ENCODE measurements at places on chromosomes 12 and 14.

DNA sequence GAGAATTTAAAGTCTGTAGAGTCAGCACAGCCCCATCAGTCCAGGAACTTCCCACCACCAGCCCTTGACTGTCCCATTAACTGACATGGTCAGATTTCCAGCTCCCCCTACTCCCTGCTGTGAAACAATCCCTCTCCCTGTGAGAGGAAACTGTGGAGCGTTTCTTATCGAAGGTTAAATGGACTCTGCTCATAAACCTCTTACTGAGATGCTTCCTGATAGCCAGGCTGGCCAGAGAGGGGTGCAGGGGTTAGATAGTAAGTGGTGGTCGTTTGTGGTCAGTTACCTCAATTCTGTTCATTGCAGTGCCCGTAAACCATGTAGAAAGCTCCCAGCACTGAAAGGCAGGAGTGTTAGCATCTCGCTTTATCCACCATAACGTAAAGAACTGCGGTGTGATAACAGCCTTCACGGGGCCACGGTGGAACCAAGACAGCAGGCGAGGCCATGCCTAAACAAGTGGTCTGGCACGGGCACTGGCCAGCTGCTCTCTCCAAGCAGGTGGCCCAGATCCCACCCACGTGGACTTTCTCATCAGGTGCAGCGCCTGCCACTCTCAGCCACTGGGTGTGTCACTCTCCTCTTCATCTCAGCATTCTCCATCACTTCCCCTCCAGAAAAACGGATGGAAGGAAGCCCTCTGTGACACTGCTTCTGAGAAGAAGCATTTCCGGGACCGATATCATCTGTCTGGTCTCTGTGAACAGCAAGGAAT is 102.2 kb downstream of the FBXL14 start:
- no peak for DNase-seq

- DNase-seq, result no peak
Observed at GRCh38 chr12:48969833-48970701, 1.5 kb downstream of the WNT10B start.

- DNase-seq, result no peak
Observed at GRCh38 chr12:103657331-103657730, 70.3 kb downstream of the STAB2 start.

DNA sequence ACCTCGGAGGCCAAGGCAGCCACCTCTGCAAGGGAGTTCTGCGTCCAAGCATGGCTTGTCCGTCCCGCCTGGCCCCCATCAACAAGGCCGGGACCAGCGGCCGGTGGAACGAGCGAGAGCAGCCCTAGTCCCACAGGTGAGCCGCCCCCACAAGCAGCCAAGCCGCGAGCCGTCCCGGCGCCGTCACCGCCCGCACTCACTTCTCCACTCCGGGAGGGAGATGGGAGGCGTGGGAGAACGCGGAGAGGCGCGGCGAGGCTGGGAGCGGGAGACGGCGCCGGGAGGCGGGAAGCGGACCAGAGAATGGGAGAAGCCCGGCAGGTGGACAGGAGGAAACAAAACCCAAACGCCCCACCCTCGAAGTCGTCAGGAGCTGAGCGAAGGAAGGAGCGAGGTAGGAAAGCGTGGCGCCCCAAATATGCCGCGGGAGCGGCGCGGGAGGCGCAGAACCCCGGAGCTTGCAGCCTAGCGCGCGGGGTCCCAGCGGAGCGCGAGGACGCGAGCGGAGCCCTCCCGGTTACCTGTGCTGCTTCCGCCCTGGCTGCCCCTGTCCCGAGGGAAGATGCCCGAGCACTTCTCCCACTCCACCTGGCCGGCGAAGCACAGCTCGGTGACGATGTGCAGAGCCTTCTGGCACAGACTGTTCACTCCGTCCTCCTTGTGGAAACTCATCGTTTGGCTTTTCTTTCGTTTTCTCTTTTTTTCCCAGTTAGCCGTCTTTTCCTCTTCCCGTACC is 600 bp downstream of the SYT10 start:
- DNase-seq, result no peak

DNA sequence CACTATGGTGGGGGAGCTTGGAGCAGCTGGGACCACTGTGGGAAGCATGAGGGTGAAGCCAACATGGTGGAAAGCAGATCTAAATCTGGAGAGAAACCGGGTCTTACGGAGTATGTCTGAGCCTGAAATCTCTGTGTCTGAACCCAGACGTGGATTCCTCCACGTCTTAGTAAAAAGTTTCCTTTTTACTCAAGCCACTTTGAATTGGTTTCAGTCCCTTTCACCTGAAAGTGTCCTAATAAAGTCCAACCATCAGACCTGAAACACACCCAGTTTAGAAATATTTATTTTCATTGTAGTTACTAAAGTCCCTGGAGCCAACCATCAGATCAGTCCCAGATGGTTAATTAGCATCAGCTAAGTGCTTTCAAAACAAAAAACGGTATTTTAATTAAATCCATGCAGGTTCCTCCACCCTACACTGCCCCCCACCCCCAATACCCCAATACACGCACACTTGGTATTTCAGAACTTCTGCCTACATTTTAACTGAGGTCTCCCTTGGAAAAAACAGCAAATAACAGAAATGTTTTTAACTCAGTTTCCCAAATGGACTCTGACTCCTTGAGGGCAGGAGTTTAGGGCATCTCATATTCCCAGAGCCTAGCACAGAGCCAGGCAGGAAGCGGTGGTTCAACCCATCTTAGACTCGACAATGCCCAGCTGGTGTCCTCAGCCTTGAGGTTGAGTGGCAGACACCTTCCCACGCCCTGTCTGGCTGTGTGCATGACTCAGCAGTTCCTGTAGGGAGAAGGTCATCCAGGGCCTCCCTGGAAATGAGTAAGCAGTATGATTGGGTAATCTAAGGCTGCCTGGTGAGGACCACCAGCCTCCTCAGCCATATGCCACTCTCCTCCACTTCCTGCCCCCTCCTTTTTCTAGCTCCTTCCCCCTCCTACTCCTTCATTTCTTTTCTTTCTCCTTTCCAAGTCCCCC is 175.8 kb downstream of the TTC8 start:
- no peak for DNase-seq

DNA sequence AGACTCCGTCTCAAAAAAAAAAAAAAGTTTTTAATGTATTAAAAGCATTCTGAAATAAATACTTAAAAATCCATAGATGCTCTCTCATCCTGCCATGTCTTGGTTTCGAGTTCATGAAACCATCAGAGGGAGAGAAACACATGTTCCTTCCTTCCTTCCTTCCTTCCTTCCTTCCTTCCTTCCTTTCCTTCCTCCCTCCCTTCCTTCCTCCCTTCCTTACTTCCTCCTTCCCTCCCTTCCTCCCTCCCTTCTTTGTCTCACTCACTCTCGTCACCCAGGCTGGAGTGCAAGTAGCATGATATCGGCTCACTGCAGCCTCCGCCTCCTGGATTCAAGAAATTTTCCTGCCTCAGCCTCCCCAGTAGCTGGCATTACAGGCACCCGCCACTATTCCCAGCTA is 60.4 kb upstream of the DUSP6 start:
- no peak for DNase-seq

GRCh38 chr12:48696626-48697025 is 14.6 kb upstream of the KANSL2 start:
- no peak for DNase-seq

GRCh38 chr14:77061630-77062257 is 33.2 kb upstream of the IRF2BPL start:
- DNase-seq, result no peak

GRCh38 chr14:64612021-64612380 is 62.2 kb downstream of the PPP1R36 start:
- DNase-seq, result no peak

DNA sequence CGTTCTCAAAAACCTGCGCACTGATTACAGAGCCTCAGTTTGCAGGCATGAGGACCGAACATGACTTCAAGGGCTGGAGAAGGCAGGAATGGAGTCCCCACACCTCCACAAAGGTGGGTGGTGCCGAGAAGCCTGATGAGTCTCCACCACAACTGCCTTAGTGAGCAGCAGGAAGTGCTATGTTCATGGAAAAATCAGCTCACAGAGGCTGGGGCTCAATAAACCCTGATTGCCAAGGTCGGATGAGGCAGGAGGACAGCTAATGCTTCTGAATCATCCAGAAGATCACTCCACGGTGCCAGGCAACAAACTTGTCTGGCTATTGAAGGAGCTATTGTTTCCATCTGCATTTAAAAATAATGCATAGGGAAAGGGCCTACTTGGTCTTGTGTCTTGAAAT is 31.1 kb downstream of the APPL2 start:
- no peak for DNase-seq

GRCh38 chr12:121278169-121279070 is 18.1 kb downstream of the CAMKK2 start:
- no peak for DNase-seq

GRCh38 chr12:96590970-96591369 is 101.6 kb downstream of the CFAP54 start:
- DNase-seq, result no peak

GRCh38 chr12:102462386-102462785 is 18.0 kb downstream of the IGF1 start:
- DNase-seq, result no peak

GRCh38 chr12:115542656-115543055 is 734.8 kb downstream of the MED13L start:
- DNase-seq, result no peak

DNA sequence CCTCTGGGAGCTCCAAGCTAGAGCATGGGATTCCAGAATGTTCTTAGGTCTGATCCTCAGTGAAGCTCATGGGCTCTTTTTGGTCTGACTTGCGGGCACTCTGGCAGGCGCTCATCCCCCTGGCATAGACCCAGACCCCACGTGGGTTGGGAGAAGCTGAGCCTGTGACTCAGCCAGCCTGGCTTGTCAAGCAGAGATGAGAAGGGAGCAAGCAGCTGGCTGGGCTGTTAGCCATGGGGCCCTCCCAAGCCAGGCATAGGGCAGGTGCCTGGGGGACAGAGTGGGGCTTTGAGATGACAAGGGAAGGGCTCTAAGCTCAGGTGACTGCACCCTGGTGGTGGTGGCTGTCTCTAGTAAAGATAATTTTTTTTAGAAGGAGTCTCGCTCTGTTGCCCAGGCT is 80.3 kb upstream of the NOS1 start:
- no peak for DNase-seq

DNA sequence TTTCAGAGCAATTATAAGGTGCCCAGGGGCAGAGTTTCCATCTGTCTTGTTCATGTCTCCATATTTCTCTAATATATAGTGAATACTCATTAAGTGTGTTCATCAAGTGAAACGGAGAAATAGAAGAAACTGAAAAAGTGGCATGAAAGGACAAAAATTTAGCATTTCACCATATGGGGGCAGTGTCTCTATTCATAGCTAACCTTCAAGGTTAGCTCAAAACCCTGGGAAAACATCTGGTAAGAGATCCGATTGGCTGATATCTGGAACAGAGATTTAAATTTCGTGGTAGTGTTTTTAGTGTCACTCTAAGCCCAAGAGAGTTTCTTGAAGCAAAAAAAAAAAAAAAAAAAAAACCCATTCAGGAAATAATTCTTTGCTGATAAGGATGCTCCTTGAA is 367.5 kb downstream of the DAD1 start:
- DNase-seq, result no peak

DNA sequence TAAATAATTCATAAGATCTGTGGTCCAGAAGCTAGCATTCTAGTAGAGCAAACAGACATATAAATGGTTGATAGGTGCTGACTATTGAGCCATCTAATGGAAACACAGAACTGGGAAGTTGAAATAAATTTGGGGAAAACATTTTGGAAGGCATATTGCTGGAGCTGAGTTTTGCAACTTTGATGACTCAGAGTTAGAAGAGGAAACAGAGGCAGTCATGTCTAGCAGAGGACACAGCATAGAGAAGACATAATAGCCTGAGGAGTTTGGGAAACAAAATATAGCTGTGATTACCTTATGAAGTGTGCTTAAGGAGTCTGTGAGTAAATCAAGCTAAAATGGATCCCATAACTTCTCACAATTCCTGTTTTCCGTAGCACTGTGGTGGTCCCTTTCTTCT is 86.9 kb upstream of the FLRT2 start:
- no peak for DNase-seq

- no peak for DNase-seq
Observed at GRCh38 chr12:66047411-66048021, 83.0 kb downstream of the LLPH start.

- DNase-seq, result no peak
Observed at GRCh38 chr14:100159865-100160533, 554 bp upstream of the DEGS2 start.

GRCh38 chr12:95164656-95165055 is 52.6 kb downstream of the FGD6 start:
- DNase-seq, result no peak

DNA sequence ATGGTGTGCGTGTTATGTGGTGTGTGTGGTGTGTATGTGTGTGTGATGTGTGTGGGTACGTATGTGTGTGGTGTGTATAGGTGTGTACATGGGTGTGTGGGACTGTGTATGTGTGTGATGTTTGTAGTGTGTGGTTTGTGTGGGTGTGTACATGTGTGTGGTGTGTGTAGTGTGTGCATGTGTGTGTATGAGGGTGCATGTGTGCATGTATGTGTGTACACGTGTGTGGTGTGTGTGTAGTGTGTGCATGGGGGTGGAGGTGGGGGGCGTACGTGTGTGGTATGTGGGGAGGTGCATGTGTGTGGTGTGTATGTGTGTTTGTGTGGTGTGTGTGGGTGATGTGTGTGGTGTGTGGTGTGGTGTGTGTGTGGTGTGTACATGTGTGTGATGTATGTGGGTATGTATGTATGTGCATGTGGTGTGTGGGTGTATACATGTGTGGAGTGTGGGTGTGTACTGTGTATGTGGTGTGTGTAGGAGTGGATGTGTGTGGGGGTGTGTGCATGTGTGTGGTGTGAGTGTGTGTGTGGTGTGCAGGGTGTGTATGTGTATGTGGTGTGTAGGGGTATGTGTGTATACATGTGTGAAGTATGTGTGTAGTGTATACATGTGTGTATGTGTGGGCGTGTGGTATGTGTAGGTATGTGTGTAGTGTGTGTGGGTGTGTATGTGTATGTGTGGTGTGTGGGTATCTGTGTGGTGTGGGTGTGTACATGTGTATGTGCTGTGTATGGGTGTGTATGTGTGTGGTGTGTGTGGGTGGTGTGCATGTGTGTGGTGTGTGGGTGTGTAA is 119.8 kb upstream of the GSC start:
- no peak for DNase-seq

GRCh38 chr14:70100071-70100470 is 88.7 kb downstream of the SLC8A3 start:
- DNase-seq, result no peak

- DNase-seq, result no peak
Observed at GRCh38 chr12:59834659-59835474, 239.0 kb downstream of the SLC16A7 start.

DNA sequence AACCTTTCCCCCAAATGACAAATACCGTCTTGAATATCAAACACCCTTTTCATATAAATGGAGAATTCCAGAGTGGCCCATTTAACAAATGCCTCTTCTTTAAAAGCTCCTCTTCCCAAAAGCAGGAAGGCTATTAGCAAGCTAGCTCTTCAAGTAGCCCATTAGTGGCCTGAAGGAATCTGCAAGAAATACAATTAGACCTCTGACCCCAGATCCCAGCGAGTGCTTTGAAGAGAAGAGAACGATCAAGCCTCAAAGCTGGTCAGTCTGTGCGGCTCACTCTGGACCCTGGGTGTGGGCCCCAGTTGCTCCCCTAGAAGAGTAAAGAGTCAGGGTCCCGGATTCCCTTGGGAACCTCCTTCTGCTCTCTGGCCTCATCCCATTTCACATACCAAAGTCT is 325.6 kb downstream of the NUAK1 start:
- no peak for DNase-seq

GRCh38 chr14:89493406-89493805 is 76.4 kb upstream of the FOXN3 start:
- DNase-seq, result no peak

Measured in activated CD4-positive, CD25-positive, alpha-beta regulatory T cell treated with anti-CD3 and anti-CD28 coated beads, Interleukin-2, amount 50 U/mL, for 72 hours (primary cell).